Effector CD4-positive, alpha-beta T cell (primary cell): ENCODE measurements at places on chromosomes 1 and 21.

- no peak for DNase-seq
These were observed 47.7 kb downstream of the IL23R start for GRCh38 chr1:67213948-67214347.

DNA sequence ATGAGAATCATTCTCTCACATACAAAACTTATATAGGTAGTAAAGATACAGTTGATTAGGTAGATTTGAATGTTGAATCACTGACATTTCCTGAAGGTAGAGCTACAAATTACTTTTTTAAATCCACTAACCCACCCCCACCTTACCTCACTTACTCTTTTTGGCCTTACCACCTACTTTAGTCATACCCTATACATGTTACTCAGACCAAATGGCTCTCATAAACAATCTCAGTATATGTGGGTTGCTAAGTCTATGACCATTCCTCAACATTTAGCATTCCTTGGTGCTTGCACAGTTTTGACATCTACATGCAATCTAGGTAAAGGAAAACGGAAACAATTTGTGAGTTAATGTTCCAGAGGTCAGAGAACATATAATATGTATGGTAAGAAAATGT lies 26.3 kb downstream of the SYDE2 start:
- DNase-seq = no peak

DNA sequence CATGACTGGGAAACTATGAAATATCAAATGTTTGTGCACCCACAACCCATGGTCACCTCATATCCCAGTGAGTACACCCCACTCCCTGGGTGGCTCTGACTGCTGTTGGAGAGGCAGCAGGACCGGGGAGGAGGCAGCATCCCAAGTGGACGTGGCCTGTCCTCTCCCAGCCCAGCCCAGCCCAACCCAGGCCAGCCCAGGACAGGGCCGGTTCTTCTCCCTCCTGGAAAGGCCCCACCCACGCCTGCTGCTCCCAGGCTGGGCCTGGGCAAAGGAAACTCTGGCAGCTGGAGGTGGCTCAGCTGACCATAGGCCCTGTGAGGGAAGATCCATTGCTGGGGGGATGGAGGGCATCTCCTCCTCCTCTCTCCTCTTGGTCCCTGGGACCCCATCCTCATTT lies 19.1 kb downstream of the MATN1 start:
- DNase-seq = no peak

DNA sequence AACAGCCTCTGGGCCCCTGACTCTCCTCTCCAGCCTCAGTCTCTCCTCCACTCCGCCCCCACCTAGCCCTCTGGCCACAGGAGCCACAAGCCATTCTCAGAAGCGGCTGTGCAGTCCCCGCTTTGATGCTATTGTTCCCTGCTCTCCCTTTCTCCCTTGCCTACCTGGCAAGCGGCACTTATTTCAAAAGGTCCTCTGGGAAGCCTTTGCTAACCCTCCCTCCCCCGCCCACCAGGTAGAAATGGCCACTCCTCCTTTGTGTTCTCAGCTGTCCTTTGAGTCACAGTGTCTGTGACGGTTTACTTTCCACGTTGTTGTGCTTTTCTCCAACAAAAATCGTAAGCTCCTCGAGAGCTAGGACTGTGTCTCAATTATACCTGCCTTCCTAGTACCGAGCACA lies 338.4 kb upstream of the PROX1 start:
- no peak for DNase-seq

DNA sequence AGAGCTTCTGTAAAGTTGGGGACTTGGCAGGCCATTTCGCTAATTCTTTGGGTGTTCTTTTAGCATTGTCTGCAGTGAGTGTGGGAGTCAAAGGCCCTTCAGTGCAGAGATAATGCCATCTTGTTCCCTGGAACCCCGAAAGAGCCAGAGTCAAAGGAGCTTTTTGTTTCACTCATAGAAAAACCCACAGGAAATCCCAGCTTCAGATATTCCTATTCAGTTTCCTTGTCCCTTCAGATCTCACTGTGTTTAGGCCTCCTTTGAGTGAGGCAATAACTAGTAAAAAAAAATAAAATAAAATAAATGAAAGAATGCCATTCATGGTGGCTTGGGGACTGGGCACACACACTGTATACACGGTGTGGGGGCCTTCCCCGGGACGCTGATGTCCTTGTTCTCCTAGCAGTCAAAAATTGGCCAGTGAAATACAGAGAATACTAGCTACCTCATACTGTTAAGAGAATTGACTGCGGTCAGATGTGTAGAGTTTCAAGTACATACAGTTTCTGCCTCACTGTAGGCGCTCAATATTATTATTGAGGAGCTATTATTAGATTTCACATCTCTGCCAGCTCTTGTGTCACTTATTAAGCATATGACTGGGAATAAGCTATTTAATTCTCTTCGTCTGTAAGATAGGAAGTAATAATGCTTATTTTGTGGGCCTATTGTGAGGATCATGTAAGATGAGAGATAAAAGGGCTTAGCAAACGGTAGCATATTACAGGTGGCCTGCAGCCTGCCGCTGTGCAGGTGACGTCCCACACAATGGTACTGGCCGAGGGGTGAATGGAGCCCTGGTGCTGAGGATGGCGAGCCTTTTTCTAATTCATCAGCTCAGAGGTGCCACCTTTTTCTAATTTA lies 16.7 kb downstream of the DISC1 start:
- no peak for DNase-seq

- DNase-seq = no peak
These were observed 2.5 kb downstream of the ZCCHC17 start for GRCh38 chr1:31299365-31299764.

DNA sequence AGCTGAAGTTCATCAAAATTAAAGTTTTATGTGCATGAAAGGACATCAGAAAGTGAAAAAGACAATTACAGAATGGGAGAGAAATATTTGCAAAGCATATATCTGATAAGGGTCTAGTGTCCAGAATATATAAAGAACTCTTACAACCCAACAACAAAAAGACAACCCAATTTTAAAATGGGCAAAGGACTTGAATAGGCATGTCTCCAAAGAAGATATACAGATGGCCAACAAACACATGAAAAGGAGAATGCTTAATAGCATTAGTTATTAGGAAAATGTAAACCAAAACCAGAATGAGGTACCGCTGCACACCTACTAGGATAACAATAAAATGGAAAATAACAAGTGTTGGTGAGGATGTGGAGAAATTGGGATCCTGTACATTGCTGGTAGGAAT lies 1.7 kb upstream of the PSEN2 start:
- no peak for DNase-seq

DNA sequence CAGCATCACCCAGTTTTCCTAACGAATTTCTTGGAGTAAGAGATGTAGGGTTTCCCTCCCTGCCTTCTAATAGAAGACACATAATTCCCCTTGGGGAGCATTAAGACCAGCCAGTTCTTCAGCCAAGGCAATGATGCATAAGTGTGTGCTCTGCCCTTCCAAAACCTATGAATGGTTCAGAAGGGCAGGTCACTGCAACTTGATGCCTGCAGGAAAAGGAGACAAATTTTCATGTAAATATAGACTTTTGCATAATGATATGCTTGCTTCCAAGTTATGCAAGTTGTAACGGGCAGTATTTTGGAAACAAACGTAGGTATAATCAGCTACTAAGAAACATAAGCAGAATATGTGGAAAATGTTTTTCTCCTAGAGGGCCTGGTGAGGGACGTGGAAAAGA lies 31.6 kb downstream of the PTGS2 start:
- DNase-seq = no peak

GRCh38 chr1:116125758-116126157 lies 14.6 kb downstream of the MAB21L3 start:
- DNase-seq = no peak

GRCh38 chr1:211705467-211706091 lies 30.2 kb upstream of the NEK2 start:
- no peak for DNase-seq

DNA sequence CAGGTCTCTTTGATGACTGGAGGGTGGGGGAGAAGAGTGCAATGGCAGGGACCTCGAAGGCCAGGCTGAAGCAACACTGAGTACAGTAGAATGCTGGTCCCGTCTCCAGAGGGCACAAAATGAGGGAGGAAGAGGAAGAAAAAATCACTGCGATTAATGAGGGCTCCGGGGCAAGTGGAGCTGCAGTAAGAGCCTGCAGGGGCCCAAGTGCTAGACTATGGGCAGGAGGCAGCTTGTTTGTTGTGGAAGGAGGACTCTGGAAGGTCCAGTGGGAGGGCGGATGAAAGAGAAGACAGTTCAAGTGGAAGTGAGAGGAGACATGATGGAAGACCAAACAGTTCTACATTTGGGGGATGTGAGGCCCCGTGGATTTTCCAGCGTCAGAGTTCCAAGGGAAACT lies 17.4 kb downstream of the TMCC2 start:
- no peak for DNase-seq

GRCh38 chr21:44626673-44627143 lies at the start of gene KRTAP10-9:
KRTAP10-9 (plus strand) TSS chr21:44627093; CDS start chr21:44627172, 79 bp downstream.
- DNase-seq = no peak

DNA sequence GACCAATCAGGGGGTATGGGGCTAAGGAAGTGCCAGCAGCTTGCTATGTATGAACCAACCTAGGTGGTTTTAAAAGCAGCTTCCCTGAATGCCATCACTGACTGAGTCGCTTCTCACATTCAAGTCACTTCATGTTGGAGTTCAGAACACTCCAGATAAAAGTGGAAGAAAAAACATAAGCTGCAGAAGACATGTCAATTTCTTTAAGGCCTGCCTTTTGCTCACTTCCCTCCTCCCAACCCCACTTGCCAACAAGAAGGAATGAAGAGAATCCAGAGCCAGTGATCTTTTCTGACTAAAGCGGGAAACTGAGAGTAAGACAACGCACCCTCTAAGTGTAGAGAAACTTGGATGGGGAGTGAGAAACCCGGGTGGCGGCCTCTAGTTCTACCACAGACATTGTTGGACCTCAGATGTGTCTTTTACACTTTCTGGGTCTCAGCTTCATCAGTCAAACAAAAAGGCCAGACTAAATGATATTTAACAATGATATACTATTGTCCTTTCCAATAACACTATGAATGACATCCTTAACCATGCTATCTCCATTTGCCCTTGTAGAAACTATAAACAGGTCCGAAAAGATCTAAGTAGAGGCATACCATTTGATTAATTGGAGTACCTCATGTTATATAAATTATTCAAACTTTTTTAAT lies 54.1 kb downstream of the LUZP1 start:
- no peak for DNase-seq

GRCh38 chr21:32977216-32977615 lies 48.5 kb upstream of the OLIG2 start:
- no peak for DNase-seq

GRCh38 chr1:53766831-53767405 lies 28.0 kb upstream of the GLIS1 start:
- DNase-seq = no peak

DNA sequence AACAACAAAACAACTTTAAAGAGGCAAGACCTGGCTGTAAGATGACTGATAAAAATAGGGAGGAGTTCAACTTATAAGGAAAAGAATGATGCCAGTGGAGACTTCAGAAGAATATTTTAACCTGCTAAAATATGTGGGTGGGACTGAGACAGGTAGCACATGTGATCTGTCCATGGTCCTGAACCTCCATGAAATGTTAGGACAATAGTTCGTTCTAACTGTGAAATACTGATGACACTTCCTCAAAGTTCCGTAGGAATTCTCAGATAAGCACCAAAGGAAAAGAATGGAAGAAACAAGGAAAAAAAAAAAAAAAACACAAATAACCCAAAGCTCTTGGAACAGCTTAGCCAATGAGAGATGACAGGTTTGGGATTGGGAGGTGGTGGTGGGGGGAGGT lies 44.7 kb downstream of the CDC42BPA start:
- DNase-seq = no peak

GRCh38 chr1:189627427-189627826 lies 850.2 kb downstream of the BRINP3 start:
- DNase-seq = no peak

GRCh38 chr21:26118938-26119540 lies 51.5 kb downstream of the APP start:
- no peak for DNase-seq

- DNase-seq = no peak
These were observed 132.5 kb downstream of the FAF1 start for GRCh38 chr1:50827546-50827945.

GRCh38 chr1:201904579-201904978 lies 15.9 kb downstream of the SHISA4 start:
- no peak for DNase-seq

- DNase-seq = no peak
These were observed 22.4 kb downstream of the CFHR4 start for GRCh38 chr1:196910215-196910614.

DNA sequence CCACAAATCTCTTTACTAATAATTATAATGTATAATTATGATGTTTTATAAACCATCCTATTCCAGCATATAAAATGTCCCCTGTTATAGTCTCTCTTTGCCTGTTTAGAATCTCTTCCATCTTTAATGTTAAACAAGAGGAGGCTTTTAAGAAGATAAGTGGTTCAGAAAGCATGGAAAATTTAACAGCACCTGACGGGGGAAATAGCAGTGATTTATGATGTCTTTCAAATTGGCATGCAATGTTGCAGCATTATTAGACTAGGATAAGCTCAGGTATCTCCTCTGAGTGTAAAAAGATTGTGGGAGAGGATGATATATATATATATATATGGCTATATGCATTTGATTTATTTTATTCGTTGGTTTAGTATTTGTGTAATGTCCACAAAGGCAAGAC lies 24.4 kb downstream of the GIPC2 start:
- no peak for DNase-seq

DNA sequence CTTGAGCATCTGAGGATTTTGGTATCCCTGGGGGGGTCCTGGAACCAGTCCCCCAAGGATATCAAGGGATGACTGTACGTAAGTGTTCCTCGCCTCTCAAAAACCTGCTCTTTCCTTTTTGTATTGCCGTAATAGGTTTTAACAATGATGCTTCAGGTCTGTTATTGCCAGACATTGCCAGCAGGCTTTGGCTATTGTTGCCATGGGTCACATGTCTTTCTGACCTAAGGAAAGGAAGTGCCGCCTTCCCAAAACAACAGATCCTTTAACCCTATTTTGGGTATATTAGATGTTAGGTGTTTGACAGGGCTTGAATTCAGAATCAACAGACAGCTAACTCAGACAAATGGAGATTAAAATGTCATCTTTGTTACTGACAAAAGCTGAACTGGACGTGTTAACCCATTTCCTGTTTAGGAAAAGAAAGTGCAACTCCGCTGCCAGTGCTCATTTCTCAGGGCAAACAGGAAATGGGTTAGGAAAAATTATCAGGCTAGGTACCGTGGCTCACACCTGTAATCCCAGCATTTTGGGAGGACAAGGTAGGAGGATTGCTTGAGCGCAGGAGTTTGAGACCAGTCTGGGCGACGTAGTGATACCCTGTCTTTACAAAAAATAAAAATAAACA lies 12.4 kb upstream of the PRPF38B start:
- DNase-seq = no peak

DNA sequence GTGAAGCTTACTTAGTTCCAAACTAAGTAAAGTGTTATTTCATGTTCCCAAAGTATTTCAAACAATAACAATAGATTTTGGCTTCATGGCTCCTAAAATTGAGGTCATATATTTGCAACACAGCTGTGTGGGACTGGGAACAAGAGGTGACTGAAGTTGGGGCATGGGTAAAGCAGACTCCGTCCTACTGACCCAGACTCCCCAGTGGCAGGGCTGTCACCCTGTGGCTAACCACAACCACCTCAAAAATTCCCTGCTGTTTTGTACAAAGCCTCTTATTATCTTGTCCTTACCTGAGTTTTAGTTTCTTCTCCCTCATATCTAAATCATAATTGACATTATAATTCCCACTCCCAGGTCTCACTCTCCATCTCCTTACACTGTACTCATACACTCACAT lies 117.6 kb downstream of the PTGER3 start:
- DNase-seq = no peak

- no peak for DNase-seq
These were observed 35.3 kb upstream of the HAO2 start for GRCh38 chr1:119333163-119333896.

GRCh38 chr1:204266504-204267034 lies 52.8 kb upstream of the GOLT1A start:
- no peak for DNase-seq
